ENCODE measurements at places on chromosomes 12 and 14. TPM values are rescaled to one million over a fixed set of nuclear protein-coding genes. Genes with fewer than 3 reads are reported as not detected.

Gene DPPA3
- total RNA-seq: not detected

Gene CRACR2A
- 1.9 TPM for total RNA-seq

Gene ACSM4
- not detected for total RNA-seq

Gene OTOGL
- total RNA-seq: not detected

Gene IAPP
- total RNA-seq: not detected

Gene CAPZA3
- not detected for total RNA-seq

Gene INTS13
- total RNA-seq: 32.9 TPM

Gene KCNMB4
- 0.13 TPM for total RNA-seq

Gene OASL
- 7.3 TPM for total RNA-seq

Gene LRRC10
- total RNA-seq: not detected

Gene OVCH1
- not detected for total RNA-seq

Gene TSPAN19
- 0.18 TPM for total RNA-seq

Gene MUCL1
- not detected for total RNA-seq

Gene SLC6A15
- 1.9 TPM for total RNA-seq

Gene C12orf50
- total RNA-seq: not detected

Gene SLCO1B1
- 0.42 TPM for total RNA-seq

Measured in A549 treated with RU486 at 1 μM for 4 hours (cell line).